ENCODE measurements at places on chromosomes 11 and 22.

DNA sequence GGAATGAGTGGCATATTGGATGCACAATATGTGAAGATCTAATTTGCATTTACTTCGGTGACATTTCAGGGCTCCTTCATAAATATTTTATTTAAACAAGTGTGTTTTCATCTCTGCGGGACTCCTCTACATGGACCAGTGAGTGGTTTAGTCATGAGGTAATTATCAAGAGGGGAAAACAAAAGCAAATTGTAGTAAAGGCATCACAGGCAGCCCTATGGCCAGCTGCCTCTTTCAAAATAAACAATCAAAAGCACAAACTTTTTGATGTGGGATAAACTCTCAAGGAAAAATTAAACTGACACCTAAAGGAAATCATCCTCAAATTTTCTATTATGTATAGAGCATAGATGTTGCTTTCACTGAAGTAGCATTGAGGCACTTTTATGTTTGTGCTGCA lies 6.0 kb downstream of the SYT9 start:
- no peak for DNase-seq

GRCh38 chr11:95989076-95989605 lies 65.2 kb upstream of the MTMR2 start:
- no peak for DNase-seq

DNA sequence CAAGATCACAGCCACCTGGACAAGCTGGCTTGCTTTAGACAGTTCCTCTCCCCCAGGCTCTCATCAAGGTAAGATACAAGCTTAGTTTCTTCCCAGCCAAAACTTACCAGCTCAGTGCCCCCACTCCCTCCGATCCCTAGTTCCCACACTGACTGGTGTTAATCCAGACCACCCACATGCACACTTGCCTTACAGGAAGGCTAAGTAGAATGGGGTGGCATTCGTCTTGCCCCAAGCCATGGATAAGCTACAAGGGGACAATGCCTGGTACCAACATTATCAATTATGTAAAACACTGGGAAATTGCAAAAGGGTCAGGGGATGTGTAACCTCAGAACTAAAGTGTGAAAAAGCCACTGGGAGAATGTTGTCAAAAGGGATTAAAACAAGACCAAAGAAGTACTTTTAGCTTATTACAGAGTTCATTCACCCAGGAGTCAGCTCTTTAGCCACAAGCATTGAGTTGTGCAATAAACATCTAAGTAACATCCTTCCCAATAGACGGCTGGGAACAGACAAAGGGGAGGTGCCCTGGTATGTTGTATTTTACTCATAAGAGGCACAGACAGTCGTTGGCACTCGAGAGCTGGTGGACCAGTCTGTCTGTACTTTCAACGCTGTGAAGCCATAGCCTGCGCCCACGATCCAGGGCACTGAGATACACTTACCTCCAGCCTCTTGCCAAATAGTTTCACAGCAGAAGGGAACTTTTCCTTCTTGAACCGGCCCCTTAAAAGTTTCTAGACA lies 1.1 kb downstream of the DHCR7 start:
- DNase-seq, result no peak

DNA sequence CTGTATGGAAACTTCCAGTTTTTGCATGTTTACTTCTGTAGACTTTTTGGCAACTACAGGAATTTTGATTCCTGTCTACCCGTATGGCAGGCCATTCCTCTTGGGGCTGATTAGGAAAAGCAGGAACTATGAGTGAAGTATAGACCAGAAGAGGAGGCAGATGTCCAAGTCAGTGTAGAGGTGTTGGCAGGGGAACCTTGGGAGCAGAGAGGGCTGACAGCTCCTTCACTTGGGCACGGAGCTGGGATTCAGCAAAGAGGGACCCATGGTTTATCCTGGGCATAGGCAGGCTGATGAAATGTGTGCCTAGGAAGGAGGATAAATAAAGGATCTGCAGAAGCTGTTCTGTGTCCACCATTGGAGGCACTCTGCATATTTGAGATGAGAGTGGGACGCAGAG lies 33.1 kb downstream of the TREH start:
- no peak for DNase-seq

- no peak for DNase-seq
These were observed 886.4 kb downstream of the BRD1 start for GRCh38 chr22:48941033-48941902.

DNA sequence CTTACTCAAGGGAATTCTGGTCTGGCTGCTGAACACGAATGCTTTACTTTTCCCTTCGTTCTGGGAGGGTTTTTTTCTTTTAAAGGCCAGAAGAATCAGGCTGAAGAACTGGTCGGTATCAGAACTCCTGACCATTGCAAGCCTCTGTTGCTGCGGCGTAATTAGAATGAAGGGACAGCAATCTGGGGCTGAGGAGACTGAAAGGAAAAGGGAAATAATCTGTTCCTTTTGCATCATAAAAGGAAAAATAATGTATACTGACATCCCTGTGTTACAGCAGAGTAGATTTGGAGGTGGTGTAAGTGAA lies 670 bp downstream of the SC5D start:
- no peak for DNase-seq

GRCh38 chr11:116257883-116258282 lies 514.9 kb downstream of the BUD13 start:
- no peak for DNase-seq

DNA sequence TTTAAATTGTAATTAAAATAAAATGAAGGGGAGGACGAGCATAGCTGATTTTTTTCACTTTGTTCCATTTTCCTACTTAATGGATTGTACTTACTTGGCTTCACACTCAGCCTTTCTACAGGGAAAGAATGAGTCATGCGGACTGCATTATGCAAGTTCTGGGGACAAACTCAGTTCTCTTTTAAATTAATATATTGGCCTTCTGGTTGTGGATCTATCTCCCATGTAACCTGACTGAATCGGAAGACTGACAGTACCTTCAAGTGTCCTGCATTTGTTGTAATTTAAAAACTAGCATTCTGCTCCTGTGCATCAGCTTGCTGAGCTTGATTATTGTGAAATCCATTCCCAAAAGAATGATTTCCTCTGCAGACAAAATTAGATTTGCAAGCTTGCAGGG lies 12.2 kb downstream of the OR8D1 start:
- no peak for DNase-seq

- DNase-seq, result no peak
These were observed 4.1 kb downstream of the SLC25A45 start for GRCh38 chr11:65378208-65378927.

DNA sequence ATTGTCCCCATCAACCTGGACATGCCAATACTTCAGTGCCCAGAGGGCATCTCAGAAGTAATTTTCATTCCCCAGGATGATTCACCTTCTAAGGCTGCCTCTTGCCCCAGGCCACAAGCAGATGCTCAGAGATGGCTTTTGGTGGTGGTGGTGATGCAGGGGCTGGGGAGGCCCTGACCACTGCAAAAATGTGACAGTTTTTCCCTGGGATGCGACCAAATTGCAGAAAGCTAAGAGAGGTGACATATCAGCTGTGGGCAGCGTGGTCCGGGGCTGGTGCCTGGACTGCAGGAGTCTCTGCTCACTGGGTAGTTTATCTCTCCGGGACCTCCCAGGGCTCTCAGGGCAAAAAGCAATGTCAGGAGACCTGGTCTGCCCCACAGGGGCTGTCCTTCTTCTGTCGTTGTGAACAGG lies 39.7 kb upstream of the ACCSL start:
- DNase-seq, result no peak

GRCh38 chr22:48602805-48603518 lies 1224.7 kb downstream of the BRD1 start:
- DNase-seq, result no peak

DNA sequence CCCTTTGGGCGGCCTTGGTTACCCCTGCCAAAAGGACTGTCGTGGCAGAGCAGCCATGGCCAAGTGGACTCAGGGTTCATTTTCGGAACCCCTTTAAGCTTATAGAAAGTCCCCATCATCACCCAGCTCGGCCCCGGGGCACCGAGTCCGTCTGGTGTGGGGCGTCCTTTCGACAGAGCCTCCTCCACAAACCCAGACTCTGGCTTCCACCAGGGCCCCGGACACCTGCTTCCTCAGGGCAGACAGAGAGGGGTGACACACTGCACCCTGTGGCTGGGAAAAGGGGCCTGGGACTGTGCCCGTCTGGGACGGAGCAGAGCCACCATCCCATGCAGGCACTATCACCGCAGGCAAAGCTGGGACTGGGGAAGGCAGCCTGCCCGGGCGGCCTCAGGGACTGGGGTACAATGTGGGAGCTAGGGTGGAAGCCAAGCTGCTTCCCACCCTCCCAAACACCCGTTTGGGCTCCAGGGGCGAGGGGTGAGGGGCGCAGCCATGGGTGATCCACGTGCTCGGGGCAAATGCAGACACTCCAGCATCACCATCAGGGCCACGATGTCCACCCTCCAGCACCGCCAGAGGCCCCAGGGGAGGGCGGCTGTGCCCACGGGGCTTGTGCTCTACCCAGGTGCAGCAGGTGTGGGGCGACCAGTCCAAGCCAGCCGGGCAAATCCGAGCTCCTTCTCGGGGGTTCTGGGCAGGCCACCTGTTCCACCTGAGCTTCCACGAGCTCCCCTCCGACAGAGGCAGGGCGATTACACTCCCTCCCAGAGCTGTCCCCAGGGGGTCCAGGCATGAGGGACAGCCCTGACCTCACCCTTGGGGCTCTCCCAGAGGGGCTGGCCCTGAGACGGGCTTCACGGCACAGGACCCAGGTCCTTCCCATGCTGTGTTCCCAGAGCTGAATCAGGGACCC lies 11.7 kb upstream of the MRPL23 start:
- no peak for DNase-seq

DNA sequence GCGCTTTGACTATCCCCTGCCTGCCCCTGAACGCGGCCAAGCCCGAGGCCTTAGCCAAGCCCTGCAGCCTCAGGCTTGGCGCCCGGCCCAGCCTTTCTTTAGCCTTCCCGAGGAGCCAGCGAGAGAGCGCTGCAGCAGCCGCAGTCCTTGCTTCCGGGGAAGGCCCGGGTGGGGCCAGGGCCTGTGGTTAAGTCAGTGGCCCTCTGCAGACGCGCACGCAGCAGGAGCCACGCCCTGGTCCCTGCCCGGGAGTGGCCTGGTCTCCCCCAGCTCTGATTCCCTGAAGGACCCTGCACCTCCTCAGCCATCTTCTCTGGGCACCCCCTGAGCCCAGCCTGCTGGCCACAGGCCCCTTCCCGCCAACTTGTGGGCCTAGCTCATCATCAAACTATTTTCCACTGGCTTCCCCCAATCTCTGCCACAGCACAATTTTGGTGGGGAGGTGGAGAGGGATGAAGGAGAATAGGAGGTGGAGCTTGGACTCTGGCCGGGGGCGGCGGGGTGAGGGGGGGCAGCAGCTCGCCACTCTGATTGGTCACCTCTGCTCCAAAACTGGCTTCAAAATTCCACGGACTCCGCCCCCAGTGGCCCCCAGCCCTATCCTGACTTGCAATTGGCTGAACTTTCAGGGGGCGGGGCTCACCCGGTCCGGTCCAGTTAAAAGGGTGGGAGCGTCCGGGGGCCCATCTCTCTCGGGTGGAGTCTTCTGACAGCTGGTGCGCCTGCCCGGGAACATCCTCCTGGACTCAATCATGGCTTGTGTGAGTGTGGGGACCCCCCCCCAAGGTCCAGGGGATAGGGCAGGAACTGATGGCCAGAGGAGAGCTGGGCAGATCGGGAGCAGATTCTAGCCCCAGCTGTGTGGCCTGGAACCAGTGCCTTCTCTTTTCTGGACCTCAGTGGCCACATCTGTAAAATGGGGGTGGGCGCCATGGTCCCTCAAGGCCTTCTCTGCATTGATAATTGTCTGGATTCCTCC lies at the start of gene LGALS1:
TSS of gene LGALS1 (plus strand) at position 686 of the 979 bp plus-strand sequence. CDS start at position 753, 67 bp downstream.
- peak; percentile 92 for DNase-seq

DNA sequence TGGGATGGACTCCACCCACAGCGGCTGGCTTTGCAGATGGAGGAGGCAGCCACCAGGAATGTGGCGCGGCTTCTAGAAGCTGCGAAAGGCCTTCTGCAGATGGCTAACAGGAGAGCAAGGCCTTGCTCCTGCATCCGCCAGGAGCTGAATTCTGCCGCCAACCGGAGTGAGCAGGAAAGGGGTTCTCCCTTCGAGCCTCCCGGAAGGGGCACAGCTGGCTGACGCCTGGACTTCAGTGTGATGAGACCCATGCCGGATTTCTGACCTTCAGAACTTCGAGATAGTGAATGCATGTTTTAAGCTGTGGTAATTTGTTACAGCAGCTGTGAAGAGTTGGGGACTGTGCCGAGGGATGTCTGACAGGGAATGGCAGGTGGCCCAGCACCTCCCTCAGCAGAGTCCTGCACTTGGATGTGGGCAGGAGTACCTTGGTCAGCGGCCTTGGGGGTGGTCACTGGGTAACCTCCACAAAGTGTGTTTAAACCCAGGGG lies 7.7 kb downstream of the TBC1D22A start:
- no peak for DNase-seq

DNA sequence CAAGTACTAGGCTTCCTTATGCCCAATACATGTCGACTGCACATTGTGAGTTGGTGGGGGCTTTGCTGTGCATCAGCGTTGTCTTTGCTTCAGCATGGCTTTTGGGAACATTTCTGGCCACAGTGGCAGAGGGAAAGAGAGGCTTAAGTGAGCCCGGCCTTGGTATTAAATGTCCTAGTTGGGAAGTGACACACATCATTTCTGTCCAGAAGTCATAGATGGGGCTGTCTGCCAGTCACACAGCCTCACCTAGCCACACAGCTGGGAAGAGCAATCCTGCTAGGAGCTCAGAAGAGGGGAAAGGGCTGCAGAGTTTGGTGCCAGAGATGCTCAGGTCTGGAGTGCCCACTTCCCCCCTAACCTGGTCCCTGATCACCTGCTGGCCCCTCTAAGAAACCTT lies 27.6 kb downstream of the TREH start:
- no peak for DNase-seq

DNA sequence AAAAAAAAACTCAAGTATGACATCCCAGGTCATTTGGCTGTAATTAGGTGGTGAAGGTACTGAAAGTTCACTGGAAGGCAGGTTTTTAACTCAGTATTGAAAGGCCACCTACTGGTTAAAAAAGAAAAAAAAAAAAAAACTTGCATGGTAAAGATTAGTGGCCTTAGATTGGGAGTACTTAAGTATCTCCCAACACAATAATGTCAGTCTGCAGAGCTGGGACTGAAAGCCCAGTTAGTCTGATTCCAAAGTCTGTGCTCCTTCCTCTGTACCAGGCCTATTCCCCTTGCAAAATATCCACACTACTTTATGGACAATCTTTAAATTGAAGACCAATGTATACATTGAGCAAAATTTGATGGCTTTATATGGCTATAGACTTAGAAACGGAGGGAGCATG lies 85.5 kb downstream of the NOX4 start:
- DNase-seq, result no peak

GRCh38 chr11:126647735-126648134 lies 292.2 kb downstream of the ST3GAL4 start:
- DNase-seq, result no peak

DNA sequence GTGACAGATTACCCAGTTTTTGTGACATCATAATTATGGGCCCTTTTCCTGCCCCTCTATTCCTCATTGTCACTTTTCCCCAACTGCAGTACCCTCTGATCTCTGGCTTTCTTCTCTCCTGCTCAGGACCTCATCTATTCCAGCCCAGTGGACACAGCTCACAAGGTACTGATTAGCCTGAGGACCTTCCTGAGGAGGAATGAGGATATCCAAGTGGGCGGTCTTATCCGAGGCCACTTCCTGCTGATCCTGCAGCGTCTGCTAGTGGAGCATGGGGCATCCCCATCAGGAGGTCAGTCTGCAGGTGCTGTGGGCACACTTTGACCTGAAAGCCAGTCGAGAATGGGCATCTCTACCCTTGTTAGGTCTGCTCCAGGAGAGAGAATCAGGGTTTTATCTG lies 24.5 kb upstream of the CCDC134 start:
- no peak for DNase-seq

- DNase-seq, result no peak
These were observed 11.2 kb downstream of the EIF4G2 start for GRCh38 chr11:10797531-10797930.

- DNase-seq, result no peak
These were observed 1.4 kb downstream of the VPREB1 start for GRCh38 chr22:22245935-22246525.

- no peak for DNase-seq
These were observed 17.1 kb upstream of the CCT8L2 start for GRCh38 chr22:16609548-16610261.
